Esophagus (tissue), 2 donors: ENCODE measurements at places on chromosomes 4 and X. TPM values are rescaled to one million over a fixed set of nuclear protein-coding genes. Genes with fewer than 3 reads are reported as not detected.

Gene RS1
- polyA plus RNA-seq, result not detected

Gene BMP15
- polyA plus RNA-seq, result not detected

Gene TGIF2LX
- polyA plus RNA-seq, result not detected

Gene RASGEF1B
- 22.1 TPM for polyA plus RNA-seq

Gene SPACA5
- polyA plus RNA-seq, result not detected
